ENCODE measurements at places on chromosomes 1 and 21. TPM values are rescaled to one million over a fixed set of nuclear protein-coding genes. Genes with fewer than 3 reads are reported as not detected.

- H3K36me3 ChIP-seq, result no peaks in the 10 kb centered on the region
- H3K27ac ChIP-seq, result no peak overlapping the region
- no peaks in the 10 kb centered on the region for H3K27me3 ChIP-seq
- H3K4me1 ChIP-seq, result no peaks in the 10 kb centered on the region
- no peak for DNase-seq
These were observed 301.2 kb upstream of the SPAG17 start for GRCh38 chr1:118486199-118486598.

DNA sequence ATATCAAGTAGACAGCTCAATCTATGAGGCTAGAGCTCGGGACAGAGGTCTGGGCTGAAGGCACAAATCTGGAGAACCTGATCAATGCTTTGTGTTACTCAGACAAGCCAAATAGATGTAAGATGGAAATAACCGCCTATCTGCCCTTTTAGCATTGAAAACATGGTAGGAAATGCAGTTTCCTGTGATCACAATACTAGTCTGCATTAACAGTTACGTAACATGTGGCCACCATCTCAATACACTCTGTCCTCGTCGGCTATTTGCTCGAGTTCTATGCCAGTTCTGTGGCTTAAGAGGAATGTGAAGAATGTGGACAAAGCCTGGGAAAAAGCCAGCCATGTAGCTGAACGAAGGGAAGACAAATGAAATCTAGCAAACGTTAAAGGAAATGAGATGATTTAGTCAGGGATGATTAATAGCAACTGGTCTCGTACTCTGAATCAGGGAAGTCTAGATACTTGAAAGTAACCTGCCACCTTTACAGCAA, 73.3 kb downstream of the HSF2BP start:
- DNase-seq, result peak; percentile 97
- H3K27me3 ChIP-seq, result no peaks in the 10 kb centered on the region
- H3K27ac ChIP-seq, result peak overlapping the region; percentile 97
- H3K36me3 ChIP-seq, result no peaks in the 10 kb centered on the region
- H3K4me1 ChIP-seq, result peaks cover 45% of the 10 kb centered on the region
- H3K4me3 ChIP-seq, result no peak overlapping the region

MXRA8 gene
- 224 TPM for total RNA-seq

CDC20 gene
- 257 TPM for total RNA-seq

DNA sequence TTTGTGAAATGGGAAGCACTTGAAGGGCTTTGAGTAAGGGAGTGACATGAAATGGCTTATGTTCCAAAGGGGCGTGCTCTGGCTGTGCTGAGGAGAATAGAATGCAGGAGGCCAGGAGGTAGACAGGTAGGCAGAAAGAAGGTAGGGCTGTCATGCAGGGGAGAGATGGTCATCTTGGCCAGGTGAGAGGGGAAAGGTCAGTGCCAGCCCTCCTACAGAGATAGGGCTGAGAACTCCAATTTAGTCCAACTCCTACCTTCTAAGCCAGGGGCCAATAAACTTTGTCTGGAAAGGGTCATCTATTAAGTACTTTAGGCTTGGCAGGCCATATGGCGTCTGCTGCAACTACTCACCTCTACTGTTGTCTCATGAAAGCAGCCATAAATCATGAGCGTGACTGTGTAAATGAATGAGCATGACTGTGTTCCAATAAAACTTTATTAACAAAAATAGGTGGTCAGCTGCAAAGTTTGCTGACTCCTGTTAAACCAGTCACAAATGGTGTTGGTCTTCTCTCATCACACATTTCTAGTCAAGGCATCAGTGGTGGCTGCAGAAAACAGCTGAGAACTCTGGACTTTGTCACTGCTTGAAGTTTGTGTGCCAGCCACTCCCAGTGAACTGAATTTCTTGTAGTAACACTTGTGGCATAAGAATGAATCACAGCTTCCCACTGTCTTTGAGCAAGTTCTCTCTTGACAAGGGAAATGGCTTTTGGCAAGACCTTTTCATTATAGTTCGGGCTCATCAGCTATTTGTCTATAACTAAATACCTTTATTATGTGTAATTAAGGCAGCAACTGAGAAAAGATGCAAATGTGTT, 32.0 kb upstream of the CD2 start:
- no peak overlapping the region for H3K4me3 ChIP-seq
- DNase-seq, result no peak
- H3K36me3 ChIP-seq, result no peaks in the 10 kb centered on the region
- no peak overlapping the region for H3K27ac ChIP-seq

DNA sequence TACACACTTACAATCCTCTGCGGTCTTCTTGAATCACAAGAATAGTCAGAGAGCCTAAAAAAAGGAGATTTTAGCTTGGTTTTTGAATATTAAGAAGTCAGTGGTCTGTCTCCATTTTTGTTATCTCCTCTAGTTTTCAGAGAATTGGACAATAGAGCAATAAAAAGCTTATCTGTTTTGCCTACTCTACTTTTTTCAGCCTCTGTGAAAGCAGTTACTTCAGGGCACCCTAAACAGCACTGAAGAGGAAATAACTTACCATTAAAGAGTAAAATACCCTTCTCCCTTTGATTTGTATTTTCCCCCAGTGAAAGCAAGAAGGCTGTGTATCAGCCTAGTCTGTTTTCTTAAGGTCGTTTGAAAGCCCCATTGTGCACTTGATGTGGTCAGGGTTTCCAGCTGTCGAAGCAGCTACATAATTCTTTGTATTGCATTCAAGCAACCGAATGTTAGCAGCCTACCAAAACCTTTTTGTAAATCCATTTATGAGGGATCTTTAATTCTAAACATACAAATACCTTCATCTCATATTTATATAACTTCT, 1.0 kb downstream of the NTMT2 start:
- H3K4me3 ChIP-seq, result no peak overlapping the region
- no peak for DNase-seq
- H3K27me3 ChIP-seq, result no peaks in the 10 kb centered on the region
- H3K27ac ChIP-seq, result no peak overlapping the region
- H3K36me3 ChIP-seq, result no peaks in the 10 kb centered on the region

GRCh38 chr1:43376723-43377235, 9.0 kb upstream of the ELOVL1 start:
- H3K4me1 ChIP-seq, result peaks cover 19% of the 10 kb centered on the region
- no peak overlapping the region for H3K4me3 ChIP-seq
- H3K27ac ChIP-seq, result no peak overlapping the region
- no peak for DNase-seq

C1orf185 gene
- total RNA-seq, result not detected

All from SJSA1 (cell line).